Activated naive CD4-positive, alpha-beta T cell treated with anti-CD3 and anti-CD28 coated beads for 36 hours (primary cell): ENCODE measurements at places on chromosomes 3 and 15.

DNA sequence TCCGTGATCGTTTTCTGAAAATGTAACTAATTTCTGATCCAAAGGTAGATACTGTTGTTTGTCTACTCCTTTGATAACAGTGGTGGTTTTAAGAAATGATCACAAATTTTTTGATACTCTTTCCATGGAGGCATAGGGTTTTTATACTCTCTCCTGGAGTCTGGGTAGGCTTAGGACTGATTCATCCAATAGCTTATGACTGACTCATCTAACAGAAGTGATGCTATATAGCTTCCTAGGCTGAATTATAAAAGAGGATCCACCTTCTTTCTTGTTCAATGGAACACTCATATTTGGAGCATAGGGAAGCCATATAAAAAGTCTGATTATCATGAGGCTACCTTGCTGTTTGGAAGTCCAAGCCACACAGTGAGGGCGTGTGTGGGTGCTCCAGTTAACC, 84.3 kb downstream of the CHST2 start:
- no peak for DNase-seq

DNA sequence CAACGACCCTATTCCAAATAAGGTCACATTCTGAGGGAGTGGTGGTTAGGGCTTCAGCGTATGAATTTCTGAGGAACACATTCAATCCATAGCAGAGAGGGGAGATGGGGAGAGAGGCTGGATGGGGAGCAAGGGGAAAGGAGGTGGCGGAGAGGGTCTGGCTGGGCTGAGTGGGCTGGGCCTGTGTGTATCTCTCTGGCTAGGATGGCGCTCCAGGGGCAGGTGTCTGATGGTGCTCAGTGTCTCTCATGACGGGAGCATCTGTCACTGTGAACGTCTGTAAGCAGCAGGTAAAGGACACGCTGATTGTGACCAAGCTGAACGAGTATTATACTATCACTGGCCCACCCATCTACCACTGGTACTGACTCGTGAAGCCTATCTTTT, 159.6 kb downstream of the XXYLT1 start:
- no peak for DNase-seq

GRCh38 chr3:183868796-183869195, 15.9 kb downstream of the PARL start:
- no peak for DNase-seq

DNA sequence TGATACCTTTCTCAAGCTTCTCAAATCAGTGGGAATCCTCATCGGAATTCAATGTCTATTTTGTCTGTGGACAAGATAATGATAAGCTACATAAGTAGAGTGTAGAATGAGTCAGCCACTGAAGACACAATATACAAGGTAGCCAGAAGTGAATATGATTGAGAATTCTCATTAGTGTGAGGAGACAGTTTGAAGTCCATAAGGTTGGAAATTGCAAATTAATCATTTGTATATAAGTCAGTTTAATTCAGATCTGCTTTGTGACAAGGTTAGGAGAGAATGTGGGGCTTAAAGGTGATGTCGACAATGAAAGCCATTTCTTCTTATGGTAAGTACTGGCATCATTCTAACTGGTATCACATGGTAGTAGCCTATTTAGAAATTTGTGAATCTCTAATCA, 4.2 kb downstream of the ARPP21 start:
- DNase-seq, result no peak

DNA sequence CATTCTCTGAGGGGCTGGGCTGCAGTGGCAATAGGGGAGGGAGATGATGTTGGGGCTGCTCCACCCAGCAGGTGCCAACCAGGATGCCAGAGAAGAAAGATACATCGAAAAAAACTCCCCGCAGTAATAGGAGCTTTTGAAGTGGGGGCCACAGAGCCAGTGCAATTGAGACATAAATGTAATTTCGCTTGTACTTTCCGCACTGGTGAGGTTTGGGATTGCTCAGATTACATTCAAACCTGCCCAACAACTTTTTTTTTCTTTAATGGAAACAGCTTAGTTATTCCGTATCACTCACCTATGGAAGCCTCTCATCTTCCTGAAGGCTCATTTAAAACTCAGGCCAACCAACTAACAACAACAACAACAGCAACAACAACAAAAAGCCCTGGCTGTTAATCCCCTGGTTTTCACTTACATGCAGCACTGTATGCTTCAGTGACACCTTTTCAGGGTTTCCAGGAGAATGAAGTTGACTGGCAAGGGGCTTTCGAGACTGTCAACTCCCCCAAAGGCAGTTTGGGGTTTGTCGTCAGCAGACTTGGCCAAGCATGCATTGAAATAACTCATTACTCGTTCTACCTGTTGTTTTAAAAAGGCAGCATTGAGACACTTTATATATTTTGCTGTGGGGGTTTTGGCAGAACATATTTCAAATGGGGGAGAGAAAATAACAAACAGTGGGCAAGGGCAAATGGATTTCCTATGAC, 163.8 kb downstream of the EBLN2 start:
- no peak for DNase-seq

DNA sequence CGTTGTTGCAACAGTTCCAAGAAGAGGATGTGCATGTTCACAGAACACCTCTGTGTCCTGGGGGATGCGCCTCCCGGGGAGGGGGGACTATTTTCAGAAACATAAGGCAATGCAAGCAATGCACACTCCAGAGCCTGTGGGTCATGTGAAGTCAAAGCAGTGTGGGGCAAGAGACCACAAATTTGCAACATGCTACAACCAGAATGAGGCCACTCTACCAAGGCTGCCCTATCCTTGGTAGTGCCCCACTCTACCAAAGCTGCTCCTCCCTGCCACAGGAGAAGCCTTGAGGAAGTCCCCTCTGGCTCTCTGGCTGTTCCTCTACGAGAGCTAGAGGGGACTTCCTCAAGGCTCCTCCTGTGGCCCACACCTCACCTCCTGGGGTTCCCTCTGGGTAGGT, 8.4 kb upstream of the NR2C2 start:
- no peak for DNase-seq

GRCh38 chr3:56620371-56620770, 62.7 kb downstream of the TASOR start:
- DNase-seq, result no peak

- no peak for DNase-seq
These were observed 8.0 kb downstream of the MAN2C1 start for GRCh38 chr15:75360391-75360790.

DNA sequence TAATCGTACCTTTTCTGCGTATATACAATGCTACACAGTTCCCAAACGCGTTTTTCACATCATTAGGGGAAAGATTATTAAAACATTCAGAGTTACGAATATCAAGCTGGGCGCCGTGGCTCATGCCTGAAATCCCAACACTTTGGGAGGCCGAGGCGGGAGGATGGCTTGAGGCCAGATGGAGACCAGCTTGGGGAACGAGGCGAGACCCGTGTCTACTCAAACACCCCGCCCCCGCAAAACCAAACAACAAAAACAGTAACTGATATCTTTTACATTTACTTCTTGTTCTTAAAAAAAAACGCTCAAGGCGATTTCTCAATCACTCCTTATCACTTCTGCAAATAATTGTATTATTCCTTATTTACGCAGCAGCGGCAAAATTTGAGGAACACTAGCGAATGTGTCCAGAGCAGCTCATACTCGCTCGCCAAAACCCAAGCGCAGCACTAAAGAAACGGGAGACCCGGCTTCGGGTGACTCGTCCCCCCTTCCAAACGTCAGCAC, 1.2 kb downstream of the ZBTB11 start:
- DNase-seq, result no peak
